ENCODE measurements at places on chromosomes 2 and 18. TPM values are rescaled to one million over a fixed set of nuclear protein-coding genes. Genes with fewer than 3 reads are reported as not detected.

DNA sequence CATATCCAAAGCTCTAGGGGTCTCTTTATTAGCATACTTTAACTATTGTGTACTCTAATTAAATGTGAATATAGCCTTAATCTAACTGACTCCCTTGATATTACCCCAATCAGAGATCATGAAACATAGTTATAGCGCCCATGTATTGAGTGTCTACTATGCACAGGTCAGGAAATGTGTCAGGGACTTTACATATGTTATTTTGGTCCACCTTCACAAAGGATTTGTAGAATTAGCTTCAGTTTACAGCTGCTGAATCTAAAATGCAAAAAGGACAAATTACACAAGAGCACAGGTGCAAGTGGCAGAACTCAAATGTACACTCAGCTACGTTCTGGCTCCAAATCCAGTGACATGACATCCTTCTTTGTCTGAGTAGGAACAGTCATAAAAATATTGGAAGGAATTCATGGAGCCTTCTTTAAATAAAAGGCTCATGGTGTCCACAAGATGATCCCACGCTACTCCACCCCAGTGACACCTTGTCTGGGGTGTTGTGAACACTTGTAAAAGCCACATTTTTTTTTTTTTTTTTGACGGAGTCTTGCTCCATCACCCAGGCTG is 38.7 kb upstream of the ATL2 start:
- no peak for DNase-seq

DNA sequence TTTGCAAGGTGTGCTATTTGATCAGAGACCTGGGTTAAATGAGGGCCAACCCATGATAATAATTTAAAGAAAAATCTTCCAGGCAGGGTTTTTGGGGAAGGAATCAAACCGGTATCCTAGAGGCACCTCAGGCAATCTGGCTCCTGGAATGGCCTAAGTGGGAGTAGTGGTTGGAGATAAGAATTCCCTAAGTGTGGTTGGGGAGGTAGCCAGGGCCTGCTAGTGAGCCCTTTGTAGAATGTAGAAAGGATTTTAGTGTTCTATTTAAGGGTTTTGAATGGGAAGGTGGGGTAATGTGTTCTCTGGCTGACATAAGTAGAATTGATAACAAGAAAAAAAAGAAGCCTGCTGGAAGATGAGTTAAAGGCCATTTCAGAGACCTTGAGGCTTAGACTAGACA is 422.2 kb downstream of the XIRP2 start:
- no peak for DNase-seq

DNA sequence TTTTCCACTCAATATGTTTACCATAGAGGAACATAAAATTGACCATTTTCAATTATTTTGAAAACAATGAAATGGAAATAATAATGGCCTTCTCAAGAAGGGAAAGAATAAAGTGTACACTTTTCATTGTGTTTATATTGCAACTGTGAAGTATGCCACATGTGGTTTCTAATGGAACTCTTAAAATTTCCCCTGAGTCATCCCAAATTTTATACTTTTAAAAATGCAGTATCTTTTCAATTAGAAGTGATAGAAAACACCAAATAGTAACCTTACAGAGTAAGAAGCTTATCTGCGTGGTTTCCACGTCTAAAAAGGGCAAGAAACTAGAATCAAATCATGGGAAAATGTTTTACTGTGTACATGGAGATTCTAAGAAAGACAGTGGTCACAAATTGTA is 70.0 kb downstream of the SCG2 start:
- no peak for DNase-seq

DNA sequence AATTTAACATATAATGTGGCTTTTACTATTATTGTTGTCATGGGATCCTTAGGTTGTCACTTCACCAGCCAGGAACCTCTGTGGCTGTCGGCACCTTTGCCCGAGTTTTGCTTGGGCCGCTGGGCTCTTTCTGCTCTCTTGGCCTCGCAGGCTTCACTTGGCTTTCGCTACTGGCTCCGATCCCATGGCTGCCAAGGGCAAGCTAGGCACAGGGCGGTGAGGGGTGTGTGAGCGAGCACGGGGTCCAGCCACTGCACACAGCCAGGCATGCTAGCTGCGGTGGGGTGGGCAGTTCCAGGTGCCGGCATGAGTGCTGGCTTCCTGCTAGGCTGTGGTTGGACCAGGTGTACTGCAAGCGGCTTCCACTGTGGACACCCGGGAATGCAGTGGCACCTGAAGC is 23.4 kb upstream of the RAPGEF4 start:
- DNase-seq: no peak

DNA sequence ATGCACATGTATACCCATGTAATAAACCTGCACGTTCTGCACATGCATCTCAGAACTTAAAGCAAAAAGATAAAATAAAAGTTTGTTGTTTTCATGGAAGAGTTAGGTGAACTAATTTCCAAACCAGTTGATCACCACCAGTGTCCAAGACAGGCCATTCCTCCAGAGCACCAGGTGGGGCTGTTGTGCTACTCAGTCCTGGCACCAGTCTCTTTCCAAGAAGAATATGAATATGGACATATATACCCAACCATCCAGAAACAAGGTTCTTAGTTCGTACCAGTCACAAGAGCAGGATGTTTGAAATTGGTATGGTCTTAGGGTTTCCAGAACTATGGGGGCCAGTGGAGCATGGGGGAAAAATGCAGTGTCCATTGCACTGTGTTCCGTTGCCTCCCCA is 17.2 kb upstream of the TNP1 start:
- DNase-seq: no peak

FAM237A gene
- total RNA-seq: not detected

DNA sequence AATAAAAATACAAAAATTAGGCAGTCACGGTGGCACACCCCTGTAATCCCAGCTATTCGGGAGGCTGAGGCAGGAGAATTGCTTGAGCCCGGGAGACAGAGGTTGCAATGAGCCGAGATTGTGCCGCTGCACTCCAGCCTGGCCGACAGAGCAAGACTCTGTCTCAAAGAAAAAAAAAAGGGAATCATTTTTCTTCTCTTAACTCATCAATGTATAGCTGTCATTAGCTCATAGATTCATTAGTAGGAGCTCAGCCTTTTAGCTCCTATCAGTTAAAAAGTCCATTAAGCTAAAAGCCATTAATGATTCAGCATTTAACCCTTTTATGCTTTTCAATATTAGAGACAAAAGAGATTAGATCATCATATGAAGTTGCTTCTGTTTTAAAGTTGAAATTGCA is 5.8 kb upstream of the NBAS start:
- no peak for DNase-seq

- peak; percentile 33 for DNase-seq
Observed at GRCh38 chr2:163682695-163683094, 53.1 kb downstream of the FIGN start.

- DNase-seq: no peak
Observed at GRCh38 chr2:230505162-230505561, 89.2 kb downstream of the SP100 start.

DNA sequence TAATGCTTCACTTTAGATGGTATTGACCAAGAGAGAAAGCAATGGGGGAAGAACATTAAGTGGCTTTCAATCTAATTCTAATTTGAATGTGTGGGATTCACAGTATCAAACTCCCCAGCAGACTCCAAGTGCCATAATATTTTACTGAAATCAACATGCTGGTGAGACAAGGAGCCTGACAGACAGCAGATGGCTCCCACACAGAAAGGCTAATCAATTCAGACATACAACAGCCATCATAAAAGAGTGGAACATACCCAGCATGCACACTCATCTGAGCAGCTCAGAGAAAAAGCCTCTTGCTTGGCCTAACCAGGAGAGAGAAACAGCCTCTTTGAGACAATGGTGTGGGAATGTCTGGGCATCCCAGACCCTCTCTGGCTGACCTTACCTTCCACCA is 186.5 kb upstream of the SKOR2 start:
- no peak for DNase-seq

KCNG2 gene
- not detected for total RNA-seq

- peak; percentile 57 for DNase-seq
Observed at GRCh38 chr2:227472265-227473121, 537 bp downstream of the AGFG1 start.

DNA sequence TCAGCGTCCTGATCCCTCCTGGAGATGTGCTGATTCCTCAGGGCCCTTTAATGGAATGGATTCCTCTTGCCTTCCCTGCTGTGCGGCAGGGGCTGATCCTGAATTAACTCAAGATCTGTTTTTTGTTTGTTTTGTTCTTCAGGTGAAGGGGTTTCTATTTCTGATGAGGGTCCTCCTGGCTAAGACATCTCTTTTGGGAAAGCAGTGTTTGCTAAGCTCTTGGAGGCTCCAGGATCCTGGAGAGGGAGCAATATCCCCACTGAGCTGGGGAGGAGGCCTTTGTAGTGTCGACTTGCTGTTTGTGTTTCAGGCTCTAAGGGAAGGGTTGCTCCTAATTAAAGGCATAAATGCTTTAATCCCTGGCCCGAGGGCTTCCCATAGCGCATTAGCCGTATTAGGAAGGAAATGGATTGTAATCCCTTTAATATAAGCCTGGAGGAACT is 65.3 kb upstream of the FOXI3 start:
- no peak for DNase-seq

DNA sequence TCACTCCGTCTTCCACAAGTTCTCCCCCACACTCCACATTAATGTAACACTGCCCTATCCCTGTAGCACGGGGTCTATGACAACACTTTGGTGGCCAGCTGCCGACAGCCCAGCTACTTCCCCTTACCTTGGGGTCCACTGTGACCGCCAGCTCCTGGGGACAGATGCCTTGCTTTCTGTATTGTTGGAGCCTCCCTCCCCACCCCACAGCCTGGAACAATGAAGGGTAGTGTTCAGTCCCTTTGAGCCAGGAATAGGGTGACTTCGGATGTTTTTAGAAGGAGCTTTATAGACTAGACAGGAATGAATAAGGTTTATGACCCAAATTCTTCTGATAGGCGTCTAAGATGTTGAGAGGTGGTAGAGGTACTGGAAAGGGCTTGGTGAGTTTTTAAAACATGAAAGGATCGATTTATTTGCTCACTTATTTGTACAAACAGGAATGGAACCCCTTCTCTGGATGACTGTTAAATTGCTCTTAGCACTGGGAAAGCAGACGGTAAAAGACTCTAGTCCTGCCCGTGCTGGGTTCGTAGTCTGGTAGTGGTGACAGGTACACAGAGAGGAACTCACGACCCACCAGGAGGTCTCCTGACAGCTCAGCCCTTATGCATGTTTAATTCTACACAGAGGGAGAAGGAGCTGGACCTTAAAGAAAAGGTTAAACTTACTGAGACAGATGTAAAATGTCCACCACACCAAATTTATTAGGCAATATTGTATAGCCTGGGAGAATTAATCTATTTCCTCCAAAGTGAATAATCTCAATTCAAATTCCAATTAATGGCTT is 90.9 kb downstream of the MYCN start:
- no peak for DNase-seq

DNA sequence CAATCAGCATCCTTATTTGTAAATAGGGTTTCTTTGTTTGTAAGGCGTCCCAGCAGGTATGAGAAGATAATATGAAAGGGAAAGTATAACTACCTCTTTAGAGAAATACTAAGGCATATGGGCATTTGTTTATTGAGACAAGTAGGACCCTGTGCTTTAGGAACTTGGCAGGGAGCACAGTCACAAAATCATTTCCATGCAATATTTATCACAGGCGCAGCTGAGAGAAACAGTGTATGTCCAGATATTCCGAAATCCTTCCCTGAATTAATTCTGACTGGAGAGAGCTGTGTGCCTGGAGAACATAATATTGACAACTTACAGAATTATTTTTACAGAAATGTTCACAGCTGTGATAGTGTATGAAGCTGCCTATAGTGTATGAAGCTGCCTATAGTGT is 416.7 kb downstream of the THSD7B start:
- DNase-seq: no peak

DNA sequence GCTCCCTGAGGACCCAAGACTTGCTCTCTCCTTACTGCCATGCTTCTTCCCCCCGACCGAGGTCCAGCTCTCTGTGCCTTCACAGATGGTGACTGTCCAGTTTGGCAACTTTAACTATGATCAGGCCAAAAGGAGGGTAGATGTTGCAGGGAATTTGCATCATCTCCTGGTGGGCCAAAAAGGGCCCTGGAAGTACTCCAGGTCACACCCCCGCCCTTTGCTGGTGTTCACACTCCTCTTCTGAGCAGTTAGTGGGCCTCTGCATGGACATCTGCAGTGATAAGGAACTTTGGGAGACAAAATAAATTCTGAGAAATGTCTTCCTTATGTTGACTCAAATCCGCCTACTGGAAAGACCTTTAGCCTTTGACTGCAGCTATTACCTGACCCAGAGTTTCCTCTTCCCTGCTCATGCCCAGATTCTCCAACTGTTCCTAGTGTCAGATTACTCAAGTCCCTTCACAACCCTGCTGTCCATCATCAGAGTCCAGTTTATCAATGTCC is 234.4 kb downstream of the LOXHD1 start:
- no peak for DNase-seq

PLGLB2 gene
- not detected for total RNA-seq

DNA sequence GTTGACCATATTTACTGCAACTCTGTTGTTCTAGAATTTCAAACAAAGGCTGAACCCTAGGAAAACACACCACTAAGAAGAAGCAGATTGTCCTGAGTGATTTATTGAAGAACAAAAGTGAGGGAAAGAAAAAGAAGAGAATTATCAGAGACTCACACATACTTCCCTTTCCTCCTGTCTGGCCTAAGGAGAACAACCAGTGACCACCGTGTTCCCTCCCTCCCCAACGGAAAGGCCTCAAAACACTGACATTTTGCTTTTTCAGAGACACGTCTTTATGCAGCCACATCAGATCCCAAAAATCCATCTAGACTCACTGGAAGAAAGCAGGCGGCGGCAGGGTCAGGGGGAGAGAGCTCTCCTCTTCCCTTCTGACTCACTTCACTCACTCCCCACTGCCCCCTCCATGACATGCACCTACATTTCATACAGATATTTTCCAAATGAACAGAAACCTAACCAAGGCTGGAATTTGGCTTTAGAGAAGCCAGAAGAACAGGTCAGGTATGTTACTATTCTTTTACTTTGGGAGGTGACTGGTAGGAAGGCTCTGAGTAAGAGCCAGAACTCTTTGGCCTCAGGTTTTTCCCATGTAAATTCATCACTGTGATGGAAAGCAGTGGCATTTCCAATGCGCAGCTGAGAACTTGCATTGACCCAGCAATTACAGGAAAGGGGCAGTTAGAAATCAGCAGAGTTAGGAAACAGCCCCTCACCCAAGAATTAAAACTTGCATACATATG is 169.9 kb downstream of the BCL11A start:
- no peak for DNase-seq

- DNase-seq: peak; percentile 80
Observed at GRCh38 chr2:121529439-121530211, 1.1 kb upstream of the RNU4ATAC start.
